Fibroblast of gingiva (primary cell): ENCODE measurements at places on chromosomes 5 and 9.

DNA sequence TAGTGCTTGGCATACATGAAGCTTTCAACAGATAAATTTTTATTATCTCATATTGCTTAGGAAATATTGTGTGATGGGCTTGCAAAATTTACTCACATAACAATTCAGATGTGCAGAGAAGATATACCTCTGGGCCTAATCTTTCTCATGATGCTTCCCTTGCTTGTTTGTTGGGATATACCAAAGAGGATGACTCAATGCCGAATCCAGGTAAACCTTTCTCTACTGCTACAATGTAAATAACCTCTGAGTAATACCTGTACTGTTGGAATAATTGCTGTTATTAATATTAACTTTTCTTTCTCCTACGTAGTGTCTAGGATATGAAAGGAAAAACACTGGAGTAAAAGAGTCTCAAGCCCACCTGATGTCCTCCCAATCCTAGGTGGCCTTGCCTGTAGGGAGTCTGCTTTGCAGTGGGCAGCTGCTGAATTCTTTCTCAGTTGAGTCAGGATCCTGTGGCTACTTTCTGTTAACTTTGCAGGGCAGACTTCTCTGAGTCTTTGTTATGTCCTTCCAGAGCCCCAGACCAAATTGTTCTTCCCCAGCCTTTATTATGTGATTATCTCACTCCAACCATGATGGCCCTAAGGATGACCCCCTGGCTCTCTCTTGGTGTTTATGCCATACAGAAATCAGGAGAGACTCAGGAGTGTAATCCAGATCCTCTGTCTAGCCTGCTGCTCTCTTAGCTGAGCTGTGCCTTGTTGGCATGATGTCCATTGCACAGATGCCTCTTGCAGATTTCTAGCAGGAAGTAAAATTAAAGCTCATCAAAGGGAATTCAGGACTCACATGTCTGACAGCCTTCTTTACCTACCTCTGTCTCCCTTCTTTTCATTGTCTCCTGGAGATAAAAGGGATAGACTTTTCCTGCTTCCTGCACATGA, 208.1 kb downstream of the SNX18 start:
- DNase-seq = no peak

- no peak for DNase-seq
Measured at GRCh38 chr9:27377147-27377807, 80.3 kb upstream of the EQTN start.

DNA sequence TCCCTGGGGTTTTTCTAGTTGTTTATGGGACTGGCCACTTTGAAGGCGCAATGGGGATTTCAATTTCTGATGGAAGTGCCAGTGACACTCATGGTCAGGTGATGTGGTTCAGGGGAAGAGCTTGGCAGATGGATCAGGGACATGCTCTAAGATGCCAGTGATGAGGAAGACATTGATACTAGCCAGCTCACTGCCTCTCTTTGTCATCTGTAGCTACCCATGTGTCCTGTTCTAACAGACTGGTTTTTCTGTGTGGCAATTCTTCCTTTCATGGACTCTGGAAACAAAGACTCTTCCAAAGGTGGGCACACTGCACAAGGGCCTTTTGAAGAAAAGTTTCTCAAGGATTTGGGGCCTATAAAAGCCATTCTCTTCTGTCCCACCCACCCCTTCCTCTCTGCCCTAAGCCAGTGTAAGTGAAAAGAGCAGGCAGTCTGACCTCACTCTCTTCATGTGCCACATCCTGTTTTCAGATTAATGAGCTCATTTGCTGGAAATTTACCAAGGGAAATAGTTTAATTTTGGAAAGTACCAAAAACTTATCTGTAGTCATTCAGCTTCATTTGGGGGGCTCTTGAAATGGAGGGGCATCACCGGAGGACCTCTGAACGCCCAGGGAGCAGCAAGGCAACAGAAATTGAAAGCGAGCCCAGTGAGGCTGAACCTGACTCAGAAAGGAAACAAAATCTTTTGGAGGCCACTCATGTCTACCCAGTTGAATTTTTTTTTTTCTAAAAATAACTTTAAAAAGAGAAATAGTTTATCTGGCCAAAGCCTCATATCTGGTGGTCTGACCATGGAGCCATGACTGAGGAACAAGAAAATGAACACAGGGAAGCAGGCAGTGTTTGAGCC, 4.9 kb upstream of the TRAF1 start:
- DNase-seq = peak; percentile 52

GRCh38 chr9:134802216-134802795, 78.3 kb upstream of the FCN2 start:
- no peak for DNase-seq

- DNase-seq = no peak
Measured at GRCh38 chr5:72937517-72938061, 18.3 kb upstream of the FCHO2 start.

DNA sequence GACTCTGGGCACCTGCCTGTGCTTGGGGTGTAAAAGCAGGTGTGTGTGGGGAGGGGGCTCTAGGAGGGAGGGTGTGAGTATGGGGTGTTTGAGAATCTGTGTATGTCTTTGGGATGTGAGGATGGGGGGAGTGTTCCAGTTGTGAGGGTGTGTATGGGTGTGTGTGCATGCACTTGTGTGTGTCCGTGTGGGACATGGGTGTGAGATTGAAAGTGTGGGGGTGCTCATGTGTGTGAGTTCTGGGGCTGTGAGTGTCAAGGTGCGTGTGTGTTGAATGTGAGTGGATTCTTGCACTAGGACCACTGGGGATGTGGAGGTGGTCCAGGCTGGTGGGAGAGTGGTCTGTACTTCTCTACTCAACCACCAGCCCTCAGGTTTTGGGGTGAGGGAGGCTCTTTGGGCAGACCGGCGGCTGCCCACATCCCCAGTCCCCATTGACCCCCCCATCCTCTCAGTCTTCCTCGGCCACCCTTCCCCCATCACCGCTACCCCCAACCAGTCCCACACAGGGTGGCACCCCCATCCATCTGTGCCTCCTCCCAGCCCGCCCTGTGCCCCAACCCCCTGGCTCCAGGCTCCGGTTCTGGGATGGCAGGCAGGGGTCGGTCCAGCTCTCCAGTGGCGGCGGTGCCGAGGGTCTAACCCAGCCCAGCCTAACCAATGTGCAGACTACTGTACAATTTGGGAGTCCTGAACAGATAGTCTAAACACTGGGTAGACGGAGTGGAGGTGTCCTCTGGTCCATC, 31.5 kb downstream of the GOLGA2 start:
- DNase-seq = no peak

DNA sequence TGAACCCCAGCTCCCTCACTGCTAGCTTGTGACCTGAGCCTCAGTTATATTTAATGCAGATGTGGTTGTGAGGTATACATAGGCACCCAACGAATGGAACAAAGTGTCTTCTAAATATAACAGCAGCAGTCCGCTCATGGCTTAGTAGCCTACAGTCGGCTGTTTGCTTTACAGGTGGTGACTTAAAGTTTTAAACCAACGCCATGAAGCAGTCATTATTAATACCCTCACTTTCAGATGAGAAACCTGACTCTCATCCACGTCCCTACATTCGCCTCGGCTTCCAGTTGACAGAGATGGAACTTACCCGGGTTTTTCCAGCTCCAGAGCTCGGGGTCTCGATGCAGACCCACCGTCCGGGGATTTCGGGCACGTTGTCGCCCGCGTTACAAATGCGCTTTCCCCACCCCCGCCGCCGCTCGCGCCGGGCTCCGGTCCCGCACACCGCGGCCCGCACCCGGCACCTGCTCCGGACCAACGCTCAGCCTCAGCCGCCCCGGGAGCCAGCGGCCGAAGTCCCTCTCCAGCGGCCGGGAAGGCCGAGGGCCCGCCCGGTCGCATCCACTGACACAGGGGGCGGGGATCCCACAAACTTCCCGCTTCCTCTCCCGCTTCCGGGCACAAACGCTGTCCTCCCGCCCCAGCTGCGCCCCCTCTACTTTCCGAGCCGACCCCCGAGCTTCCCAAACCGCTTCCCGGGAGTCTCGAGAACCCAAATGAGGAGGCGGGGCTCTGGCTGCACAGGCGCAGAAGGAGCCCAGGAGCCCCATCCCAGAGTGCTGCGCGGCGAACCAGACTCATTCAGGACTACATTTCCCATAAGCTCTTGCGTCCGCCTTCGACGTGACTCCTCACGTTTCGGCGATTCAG, at the start of gene ZNF782:
TSS of gene ZNF782 (minus strand) at position 734 of the 870 bp plus-strand sequence. CDS start 2,553 bp downstream, outside the sequence.
- peak; percentile 91 for DNase-seq

- DNase-seq = no peak
Measured at GRCh38 chr9:136697821-136698526, 10.7 kb upstream of the AGPAT2 start.

DNA sequence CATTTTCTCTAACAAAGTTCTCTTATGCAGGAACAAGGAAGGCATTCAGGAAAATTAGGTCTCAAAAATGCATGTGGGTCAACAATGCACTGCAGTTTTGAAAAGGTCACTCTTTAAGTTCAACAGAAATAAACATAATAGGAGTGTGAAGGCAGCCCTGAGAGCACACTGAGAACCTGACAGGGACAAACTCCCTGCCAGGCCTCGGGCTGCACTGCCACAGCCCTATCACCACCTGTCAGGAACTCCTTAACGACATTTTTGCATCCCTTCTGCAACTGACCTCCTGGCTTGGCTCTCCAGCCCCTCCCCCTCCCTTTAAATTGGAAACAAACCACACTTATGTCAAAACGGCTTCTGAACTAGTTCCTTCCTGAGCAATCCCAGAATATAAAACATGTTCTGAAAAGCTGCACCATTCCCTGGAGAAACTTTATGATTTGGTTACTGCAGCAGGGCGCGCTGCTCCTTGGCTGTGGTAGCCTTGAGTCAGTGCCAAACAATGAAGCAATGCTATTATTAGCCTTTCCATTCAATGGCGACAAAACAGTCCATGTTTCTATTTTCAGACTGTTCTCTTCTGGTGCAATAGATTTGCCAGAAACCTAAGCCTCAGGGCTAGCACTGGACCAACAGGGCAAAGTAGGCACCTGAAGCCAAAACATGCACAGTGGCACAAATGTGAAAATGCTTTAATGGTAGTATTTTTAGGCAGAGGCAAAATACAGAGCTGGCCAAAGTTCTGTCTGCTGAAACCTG, 160.1 kb upstream of the ZNF608 start:
- DNase-seq = peak; percentile 95

GRCh38 chr5:89263846-89264245, 380.9 kb upstream of the MEF2C start:
- no peak for DNase-seq

DNA sequence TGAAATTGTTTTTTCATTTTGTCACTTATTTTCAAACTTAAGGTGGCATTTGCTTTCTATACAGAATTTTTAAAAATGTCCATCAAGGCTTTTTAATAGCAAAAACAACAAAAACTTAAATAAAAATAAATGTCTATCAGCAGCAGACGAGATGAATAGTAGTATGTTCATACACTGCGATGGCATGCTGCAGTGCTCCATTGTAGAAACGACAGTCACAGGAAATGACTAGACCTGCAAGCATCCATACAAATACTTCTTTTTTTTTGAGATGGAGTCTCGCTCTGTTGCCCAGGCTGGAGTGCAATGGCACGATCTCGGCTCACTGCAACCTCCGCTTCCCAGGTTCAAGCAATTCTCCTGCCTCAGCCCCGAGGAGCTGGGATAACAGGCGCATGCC, 41.4 kb downstream of the COL23A1 start:
- DNase-seq = no peak

DNA sequence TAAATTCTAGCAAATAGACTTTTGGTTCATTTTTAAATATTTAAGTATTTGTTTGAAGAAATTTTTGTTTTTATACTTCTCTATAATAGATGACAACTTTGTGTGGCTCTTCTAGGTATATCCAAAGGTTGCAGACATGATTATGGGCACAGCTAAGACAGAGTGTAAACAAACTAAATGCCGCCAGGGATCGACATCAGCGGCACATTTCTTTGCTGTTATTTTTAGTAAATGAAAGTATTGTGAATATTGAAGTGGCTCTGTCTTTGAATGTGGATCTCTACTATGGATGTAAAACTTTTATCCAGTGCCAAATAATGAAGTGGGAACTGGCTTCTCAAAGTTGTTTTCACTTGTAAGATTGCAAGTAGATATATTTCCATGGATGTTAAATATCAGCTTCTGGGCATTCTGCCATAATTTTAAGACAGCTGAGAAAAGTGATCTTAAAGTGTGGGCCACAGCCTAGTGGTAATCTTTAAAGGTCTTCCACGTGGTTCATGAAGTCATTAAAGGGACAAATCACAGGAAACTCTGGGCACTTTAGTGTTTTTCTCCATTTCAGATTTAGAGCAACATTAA, 589.9 kb downstream of the ZNF608 start:
- peak; percentile 59 for DNase-seq

DNA sequence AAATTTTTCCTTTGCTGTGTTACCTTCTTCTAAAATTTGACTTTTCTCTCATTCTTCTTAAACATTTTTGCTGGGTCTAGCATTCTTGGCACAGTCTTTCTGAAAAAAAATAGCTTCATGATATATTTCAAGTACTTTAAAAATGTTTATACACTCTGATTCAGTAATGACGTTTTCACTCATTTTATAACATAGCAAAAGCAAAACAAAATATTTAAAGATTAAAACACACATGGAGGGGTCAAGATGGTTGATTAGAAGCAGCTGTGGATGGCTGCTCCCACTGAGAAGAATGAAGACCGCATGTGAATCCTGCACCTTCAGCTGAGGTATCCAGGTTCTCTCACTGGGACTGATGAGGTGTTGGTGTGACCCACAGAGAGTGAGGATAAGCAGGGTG, 188.2 kb downstream of the SGCD start:
- DNase-seq = no peak

GRCh38 chr5:173315495-173316338, 12.5 kb downstream of the STC2 start:
- peak; percentile 77 for DNase-seq

DNA sequence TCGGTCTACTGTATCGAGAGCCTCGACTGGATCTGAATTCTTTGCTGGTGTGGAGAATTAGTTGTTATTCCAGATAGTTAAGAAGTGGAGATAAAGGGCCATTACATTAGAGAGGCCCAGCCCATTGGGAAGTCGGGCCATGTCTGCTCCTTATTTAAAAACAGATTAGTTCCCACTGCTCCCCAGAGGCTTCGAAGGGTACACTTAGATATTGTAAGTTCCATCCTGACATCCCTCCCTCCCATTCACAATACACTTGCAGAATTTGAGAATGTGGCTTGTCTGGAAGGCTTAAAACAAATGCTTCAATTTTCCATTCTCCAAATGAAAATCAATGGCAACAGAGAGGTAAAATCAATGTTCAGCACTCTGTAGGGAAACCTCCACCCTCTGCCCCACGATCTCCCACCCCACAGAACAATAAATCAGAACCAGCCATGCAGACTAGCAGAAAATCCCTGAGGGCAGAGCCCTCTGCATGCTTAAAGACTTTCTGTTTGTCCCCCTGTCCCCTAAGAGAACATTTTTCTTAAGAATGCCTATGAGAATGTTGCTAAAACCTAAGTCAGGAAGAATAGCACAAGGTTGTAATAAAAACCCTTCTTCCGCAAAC, 364.1 kb downstream of the SPOCK1 start:
- DNase-seq = no peak

GRCh38 chr5:124887223-124887622, 140.8 kb upstream of the ZNF608 start:
- DNase-seq = peak; percentile 52

- DNase-seq = no peak
Measured at GRCh38 chr9:11871852-11872251, 821.3 kb upstream of the TYRP1 start.

- no peak for DNase-seq
Measured at GRCh38 chr5:131459216-131459615, 175.8 kb downstream of the RAPGEF6 start.

GRCh38 chr9:133378408-133378962, 2.3 kb downstream of the STKLD1 start:
- no peak for DNase-seq
